ENCODE measurements at places on chromosomes 1 and 21. TPM values are rescaled to one million over a fixed set of nuclear protein-coding genes. Genes with fewer than 3 reads are reported as not detected.

- no peak for DNase-seq
Measured at GRCh38 chr1:171798311-171798710, 16.9 kb downstream of the METTL13 start.

- DNase-seq = no peak
Measured at GRCh38 chr1:47568763-47569162, 130.9 kb downstream of the FOXD2 start.

THEM5 gene
- total RNA-seq = not detected

DNA sequence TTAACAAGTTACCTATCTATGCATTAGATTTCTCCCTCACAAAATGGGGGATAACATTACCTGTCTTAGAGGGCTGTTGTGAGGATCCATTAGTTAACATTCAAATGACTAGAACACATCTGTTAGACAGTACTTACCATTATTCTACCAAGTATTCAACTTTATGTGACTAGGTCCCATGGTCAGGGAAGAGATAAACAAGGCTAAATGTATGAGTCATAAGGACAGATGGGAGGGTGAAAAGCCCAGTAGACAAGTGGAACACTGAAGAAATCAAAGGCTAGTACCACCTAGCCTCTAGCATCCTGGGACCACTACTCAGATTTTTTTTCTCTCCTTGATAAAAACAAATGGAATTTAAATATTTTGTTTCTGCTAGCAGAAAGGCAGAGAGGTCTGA lies 9.0 kb upstream of the VHLL start:
- DNase-seq = no peak

OR2L13 gene
- total RNA-seq = not detected

DNA sequence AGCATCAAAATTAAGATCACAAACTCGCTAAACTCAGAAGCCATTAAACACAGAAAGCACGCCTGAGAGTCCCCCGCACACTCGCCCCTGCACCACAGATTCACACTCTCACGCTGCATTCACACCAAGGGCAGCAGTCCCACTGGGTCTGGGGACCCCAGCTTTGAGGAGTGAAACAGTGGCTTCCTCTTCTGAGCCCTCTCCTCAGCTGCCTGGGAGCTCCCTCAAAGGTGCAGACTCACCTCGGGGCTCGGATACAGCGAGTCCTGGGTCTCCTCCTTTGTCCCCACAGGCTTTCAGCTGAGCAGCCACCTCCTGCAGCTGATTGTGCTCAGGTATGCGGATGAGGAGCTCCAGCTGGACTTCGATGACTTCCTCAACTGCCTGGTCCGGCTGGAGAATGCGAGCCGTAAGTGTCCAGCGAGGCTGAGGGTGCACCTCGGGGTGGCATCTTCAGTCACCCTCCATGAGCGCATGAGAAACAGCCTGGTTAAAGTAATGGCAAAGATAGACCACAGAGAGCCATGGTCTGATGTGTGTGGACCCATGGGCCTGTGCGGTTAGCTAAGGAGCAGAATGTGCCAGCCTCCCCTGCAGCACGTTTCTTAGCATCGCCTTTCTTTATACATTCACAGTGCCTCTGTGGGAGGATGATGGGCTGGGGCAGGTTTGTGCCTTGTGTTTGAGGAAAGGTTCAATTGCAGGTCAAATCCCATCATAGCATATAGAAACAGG lies 47.9 kb downstream of the CAPN9 start:
- DNase-seq = no peak

GRCh38 chr1:68339505-68339904 lies 107.2 kb upstream of the WLS start:
- no peak for DNase-seq

DNA sequence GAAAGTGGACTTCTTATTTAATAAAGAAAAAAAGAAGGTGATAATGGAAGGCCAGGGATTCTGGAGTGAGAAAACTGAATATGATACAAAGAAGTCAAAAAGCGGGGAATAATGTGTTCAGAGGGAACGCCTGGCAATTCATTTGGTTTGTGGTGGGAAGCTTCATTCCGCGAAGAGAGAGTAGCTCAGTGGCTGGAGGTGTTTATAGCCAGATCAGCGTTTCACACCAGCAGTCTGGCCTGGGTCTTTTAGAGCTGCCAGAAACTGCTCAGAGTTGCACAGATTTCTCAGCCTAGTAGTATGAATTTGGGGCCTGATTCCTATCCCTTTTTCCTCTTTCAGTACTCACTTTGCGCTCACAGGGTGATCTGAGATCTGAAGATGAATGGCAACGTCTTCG lies 67.8 kb upstream of the IPO9 start:
- no peak for DNase-seq

DNA sequence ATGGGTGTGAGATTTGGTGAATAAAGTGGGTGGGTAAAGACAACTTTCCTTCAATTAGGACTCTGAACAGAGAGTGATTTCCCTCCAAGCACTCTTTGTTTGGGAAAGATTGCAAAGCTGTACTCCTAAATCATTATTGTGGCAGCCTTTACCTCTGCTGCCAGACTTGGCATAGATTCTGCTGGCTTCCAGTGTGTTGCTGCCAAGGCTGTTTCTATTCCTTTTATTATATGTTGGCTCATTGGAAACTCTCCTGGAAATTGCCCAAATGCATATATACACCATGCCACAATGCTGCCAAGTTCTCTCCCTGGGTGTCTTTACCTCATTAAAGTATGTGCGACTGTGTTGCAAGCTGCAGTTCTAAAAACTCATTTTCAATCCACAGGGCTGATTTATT lies 668.0 kb downstream of the MRPL39 start:
- no peak for DNase-seq

CHODL gene
- 0.38 TPM for total RNA-seq

CAPN8 gene
- 0.49 TPM for total RNA-seq

Measured in T-cell (primary cell).